Hindlimb muscle (tissue), 1 donor: ENCODE measurements at places on chromosomes 4 and X.

GRCh38 chrX:49273181-49273727 is 3.7 kb downstream of the PPP1R3F start:
- DNase-seq = no peak

GRCh38 chr4:169136796-169137557 is 126.9 kb upstream of the CBR4 start:
- DNase-seq = no peak

DNA sequence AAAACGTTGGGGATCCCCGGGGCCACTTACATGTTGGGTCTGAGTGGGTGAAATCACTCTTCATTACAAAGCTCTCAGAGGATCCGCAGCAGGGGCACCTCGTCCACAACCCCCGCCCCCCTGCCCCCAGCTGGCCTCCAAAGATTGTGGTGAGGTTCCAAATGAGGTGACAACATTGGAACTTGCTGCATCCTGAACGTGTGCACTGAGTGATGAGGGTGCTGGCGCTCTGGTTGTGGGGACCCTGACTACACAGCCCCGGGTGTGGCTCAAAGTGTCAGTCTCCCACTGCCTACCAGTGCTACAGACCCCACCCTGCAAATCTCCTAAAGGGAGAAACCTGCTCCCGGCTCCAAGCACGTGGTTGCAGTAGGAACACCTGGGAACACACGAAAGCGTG is 111.9 kb downstream of the PHKA2 start:
- no peak for DNase-seq

- DNase-seq = peak; percentile 6
These were observed 91.9 kb upstream of the SH3RF1 start for GRCh38 chr4:169362607-169363006.

DNA sequence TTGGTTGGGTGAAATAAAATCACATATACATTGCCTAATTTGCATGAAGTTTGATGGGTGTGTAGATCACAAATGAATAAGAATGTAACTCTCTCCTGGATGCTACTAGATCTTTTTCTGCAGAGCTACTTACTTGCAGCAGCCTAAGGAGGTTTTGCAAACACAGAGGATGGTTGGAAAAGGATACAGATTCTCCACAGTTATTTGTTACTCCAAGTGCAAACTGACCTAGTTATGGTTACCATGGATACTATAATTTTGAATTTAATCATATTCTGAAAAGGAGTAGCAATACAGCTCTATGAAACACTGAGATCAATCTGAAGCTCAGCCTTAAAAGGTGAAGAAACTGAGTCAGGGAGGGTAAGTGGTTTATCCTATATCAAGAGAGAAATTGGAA is 9.1 kb upstream of the ARHGEF38 start:
- no peak for DNase-seq

DNA sequence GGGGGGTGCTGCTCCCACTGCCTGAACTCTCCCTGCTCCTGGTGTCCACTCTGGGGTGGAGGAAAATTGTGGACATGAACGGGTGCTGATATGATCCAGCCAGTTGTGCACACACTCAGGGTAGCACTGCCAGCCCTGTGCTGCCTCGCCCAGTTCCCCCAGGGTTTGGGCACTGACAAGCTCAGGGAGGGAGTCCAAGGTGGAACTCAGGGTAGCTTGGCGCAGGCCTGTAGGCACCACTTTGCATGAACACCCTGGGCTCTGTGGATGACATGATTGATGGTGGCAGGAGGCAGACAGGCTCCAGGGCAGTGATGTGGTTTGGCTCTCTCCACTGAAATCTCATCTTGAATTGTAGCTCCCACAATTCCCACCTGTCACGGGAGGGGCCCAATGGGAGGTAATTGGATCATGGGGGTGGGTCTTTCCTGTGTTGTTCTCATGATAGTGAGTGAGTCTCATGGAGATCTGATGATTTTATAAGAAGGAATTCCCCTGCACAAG is 572.0 kb upstream of the PABPC4L start:
- DNase-seq = no peak

DNA sequence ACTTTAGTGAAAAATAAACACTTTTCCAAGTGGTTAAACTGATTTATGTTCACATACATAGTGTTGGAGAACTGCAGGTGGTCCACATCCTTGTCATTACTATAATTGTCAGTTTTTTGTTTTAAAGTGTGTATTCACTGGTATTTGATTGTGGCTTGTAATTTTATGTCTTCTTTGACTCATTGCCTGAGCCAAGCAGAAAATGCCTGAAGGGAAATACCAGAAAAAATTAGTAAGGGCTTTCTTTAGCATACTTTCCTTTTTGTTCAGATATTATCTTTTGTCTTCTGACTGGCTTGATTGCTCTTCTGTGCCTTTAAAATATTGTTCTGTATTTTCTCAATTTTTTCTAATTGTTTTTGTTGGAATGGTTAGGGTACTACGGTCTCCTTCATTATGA is 981.3 kb downstream of the C4orf33 start:
- DNase-seq = no peak
